Kasumi-1 (cell line): ENCODE measurements at places on chromosomes 11 and 22.

DNA sequence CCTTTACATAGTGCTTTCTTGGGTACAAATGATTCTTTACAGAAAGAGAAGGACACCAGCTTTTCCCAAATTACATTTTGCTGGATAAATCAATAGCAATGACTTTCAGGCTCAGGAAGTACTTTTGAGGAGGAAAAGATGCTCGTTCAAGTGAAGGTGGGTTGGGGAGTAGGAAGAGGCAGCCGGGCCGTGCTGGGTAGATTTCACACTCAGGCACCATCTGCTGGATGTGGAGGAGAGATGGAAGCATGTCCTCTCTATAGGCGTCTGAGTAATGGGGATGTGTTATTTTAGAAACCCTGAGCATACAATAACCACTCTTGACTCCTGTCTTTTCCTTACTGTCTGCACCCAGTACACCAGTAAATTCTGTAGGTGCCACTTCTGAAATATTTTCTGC is 152.3 kb upstream of the LARGE1 start:
- DNase-seq, result no peak

DNA sequence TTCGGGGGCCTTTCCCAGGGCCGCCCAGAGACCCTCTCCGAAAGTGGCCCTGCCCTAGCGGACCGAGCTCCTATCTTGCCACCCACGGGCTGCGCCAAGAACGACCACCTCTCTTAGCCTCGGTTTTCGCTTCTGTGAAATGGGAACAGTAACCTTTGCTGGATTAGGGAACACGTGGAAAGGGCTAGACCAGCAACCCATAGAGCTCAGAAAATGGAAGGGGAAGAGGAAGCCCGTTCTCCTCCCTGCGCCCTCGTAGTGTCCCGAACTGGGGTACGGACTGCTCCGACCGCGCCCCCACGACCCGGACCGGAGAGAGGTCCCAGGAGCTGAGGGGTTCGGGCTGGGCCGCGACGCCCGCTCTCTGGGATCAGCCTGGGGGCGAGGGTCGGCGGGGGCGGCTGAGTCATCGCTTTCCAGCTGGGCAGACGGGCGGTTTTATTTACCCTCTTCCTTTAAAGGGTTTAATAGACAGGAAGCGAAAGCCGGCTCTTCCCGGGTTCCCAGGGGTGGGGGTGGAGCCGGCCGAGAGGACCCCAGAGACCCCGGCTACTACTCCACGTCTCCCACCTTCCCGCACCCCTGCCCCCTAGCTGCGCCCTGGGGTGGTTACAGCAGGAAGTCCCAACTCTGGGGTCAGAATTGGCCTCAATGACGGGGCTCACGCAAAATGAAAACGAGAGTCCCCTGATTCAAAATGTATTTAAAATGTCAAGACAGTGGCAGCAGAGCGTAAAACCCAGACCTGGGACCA is 907 bp upstream of the PHLDA2 start:
- peak; percentile 30 for DNase-seq

DNA sequence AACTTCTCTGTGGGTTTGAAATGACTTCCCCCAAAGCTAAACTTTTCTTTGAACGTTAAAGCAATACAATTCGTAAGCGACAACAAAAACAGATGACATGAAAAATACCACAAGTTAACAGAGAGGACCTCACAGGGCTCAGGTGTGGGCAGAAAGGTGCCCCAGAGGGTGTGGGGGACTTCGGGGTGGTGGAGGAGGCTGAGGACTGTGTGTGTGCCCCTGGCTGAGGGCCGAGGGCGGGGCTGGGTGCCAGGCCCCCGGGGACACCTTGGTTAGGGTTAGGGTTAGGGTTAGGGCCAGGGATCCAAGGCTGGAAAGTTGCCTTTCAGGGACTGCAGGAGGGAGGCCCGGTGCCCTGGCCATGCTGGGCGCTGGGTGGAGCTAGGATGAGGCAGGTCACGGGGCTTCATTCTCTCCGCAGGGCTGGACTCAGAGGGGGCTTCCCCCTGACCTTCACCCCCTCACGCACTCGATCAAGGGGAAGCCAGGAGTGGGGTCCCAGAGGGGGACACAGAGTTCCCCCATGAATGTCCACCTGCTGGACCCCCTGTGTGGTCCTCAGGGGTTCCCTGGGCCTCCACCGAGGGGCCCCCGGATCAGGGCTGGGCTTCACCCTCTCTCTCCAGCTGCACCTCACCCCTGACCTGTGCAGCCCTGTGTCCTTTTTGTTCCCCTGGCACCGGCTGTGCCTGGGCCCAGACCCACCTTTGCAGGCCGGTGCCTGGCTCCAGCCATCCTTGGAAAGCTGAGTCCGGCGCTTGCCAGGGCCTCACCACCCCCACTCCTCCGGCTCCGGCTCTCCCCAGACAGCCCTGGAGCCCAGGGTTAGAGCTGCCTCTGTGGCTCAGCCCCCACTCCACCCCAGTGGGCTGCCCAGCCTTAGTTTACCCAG is 7.0 kb downstream of the TNNI2 start:
- no peak for DNase-seq

- DNase-seq, result no peak
Measured at GRCh38 chr22:39481054-39481453, 21.0 kb upstream of the MIEF1 start.

DNA sequence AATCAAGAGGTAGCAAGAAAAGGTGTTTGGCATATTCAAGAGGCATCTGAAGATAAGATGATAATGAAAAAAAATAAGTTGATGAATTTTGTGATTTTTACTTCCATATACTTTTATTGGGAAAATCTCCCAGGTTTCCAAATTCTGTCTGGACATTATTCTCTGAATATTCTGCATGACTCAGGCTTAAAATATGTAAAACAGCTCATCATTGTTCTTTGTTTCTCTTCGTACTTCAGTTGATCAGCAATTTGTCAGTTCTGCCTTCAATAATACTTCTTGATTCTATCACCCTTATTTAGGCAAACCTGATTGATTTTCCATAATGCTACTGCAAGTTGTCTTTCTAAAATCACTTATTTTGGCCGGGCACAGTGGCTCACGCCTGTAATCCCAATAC is 30.2 kb downstream of the GTF2H1 start:
- DNase-seq, result no peak

- DNase-seq, result no peak
Measured at GRCh38 chr11:25198704-25199103, 701.9 kb downstream of the LUZP2 start.

- peak; percentile 50 for DNase-seq
Measured at GRCh38 chr11:29616611-29617010, 400.2 kb downstream of the KCNA4 start.

- DNase-seq, result no peak
Measured at GRCh38 chr11:46270684-46271083, 6.8 kb upstream of the CREB3L1 start.

GRCh38 chr11:31651208-31651607 is 141.6 kb downstream of the ELP4 start:
- DNase-seq, result no peak

GRCh38 chr22:36149441-36149840 is 11.1 kb downstream of the APOL3 start:
- DNase-seq, result no peak
